ENCODE measurements at places on chromosomes 12 and 14. TPM values are rescaled to one million over a fixed set of nuclear protein-coding genes. Genes with fewer than 3 reads are reported as not detected.

- DNase-seq: no peak
- peaks cover 29% of the 10 kb centered on the region for H3K4me1 ChIP-seq
- H3K27me3 ChIP-seq: no peaks in the 10 kb centered on the region
- H3K36me3 ChIP-seq: no peaks in the 10 kb centered on the region
Observed at GRCh38 chr14:68682166-68683103, 110.4 kb downstream of the ZFP36L1 start.

The MAP1LC3B2 gene
- total RNA-seq: 0.84 TPM

The KCNH3 gene
- 29.2 TPM for total RNA-seq

DNA sequence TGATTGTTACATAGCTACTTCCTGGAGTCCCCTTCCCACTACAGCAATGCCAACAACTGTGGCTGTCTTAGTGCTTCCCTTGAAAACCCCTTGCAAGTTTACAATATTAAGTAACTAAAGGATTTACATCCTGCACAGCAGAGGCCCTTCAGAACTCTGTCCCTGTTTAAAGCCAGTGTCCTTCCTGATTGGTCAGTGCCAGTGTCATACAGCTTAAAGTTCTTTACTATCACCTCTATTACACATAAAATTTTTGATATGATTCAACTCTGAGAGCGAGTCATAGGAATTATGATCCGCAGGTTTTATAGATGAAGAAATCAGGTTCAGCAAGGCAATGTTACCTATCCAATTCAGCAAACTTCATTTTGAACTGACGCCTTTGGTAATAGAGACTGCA is 91.4 kb upstream of the ALX1 start:
- no peaks in the 10 kb centered on the region for H3K27me3 ChIP-seq
- H3K4me1 ChIP-seq: no peaks in the 10 kb centered on the region
- no peak overlapping the region for H3K4me3 ChIP-seq
- H3K27ac ChIP-seq: peak overlapping the region; percentile 12
- no peak for DNase-seq
- H3K36me3 ChIP-seq: no peaks in the 10 kb centered on the region

DNA sequence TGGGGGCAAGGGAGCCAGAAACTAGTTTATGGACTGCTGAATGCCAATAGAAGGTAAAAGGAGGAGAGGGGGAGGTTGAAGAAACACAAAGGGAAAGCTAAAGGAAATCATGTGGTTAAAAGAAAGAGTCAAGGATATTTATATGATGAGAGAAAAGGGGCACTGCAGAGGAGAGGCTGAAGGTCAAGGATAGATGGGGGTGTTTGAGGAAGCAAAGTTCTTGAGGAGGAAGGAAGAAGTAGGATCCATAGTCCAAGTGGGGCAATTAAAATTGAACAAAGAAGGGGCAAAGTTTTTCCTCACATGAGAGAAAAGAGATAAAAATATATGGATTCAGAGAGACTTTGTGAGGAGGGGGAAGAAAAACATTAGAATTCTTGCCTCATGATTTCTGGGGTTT is 10.1 kb upstream of the DBX2 start:
- H3K27ac ChIP-seq: no peak overlapping the region
- H3K4me3 ChIP-seq: no peak overlapping the region
- DNase-seq: no peak
- H3K36me3 ChIP-seq: no peaks in the 10 kb centered on the region
- H3K4me1 ChIP-seq: no peaks in the 10 kb centered on the region

DNA sequence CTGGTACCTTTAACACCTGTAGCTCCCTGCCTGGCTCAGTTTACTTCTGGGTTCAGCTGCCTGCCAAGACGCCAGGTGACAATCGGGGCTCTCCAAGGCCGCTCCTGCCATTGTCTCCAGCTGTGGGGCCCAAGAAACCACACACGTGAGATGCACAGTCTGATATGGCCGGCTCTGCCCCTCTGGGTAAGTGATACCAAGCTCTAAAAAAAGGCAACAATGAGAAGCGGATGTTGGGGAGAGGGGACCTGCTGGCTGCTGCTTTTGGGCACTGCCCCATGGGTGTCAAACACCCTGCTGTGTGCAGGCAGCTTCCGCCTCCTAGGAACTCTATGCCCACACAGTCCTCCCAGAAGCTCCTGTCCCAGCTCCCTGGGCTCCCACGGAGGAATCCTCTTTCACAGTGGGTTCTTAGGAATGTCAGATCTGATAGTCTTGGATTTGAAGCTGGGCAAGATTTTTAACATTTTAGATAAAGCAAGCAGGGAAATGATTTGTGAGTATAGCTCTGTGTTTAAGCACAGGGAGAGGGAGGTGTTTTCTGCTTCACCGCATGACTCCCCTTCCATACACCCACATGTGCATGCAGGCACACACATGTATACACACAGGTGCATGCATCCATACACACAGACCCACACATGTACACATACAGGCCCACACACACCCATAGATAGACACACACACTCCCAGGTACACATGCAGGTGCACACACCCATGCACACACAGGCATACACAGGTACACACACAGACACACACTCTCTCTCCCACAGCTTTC is 1135.8 kb downstream of the BCL11B start:
- peaks cover 32% of the 10 kb centered on the region for H3K4me1 ChIP-seq
- no peak overlapping the region for H3K4me3 ChIP-seq
- DNase-seq: no peak

- H3K4me1 ChIP-seq: peaks cover 26% of the 10 kb centered on the region
- H3K36me3 ChIP-seq: no peaks in the 10 kb centered on the region
- no peaks in the 10 kb centered on the region for H3K27me3 ChIP-seq
- DNase-seq: no peak
- H3K4me3 ChIP-seq: peak overlapping the region; percentile 94
- H3K27ac ChIP-seq: peak overlapping the region; percentile 91
Observed at GRCh38 chr14:21536418-21537089, 10.4 kb upstream of the SALL2 start.

DNA sequence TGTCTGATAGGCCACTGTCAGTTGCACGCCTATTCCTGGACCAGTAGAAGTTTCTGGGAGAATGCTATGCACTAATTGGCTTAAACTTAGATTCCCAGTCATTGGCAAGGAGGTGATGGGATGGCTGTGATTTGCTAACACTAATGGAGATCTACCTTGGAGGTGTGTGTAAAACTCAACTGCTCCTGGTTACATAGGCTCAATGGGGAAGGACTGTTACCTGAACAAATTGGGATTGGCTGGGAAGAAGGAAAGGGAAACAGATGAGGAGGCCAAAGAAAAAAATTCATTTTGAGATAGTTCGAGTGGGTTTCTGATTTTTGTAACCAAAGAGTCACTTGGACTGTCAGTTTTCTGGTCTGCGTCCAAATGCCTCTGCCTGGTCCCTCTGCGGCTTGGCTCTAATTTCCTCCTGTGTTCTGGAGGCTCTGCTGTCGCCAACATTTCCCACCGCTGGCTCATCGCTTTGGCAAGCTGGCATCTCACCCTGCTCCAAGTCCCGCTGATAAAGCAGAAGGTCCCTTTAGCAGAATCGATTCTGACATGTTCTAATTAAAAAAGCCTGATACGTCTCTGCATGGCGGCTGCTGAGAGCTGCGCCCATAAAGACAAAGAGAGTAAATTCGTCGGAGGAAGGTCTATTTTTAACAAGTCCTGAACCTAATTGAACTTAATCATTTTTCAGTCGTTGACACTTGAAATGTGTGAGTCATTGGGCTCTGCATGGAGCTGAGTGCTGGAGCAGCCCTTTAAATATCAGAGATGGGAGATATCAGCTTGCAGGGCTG is 2.0 kb upstream of the CCDC63 start:
- no peak overlapping the region for H3K27ac ChIP-seq
- H3K4me3 ChIP-seq: no peak overlapping the region
- no peaks in the 10 kb centered on the region for H3K36me3 ChIP-seq
- no peak for DNase-seq
- peaks cover 55% of the 10 kb centered on the region for H3K27me3 ChIP-seq

- DNase-seq: no peak
- no peaks in the 10 kb centered on the region for H3K27me3 ChIP-seq
- peaks cover 3% of the 10 kb centered on the region for H3K36me3 ChIP-seq
- H3K4me1 ChIP-seq: peaks cover 3% of the 10 kb centered on the region
Observed at GRCh38 chr14:34930591-34931091, 52.2 kb upstream of the SRP54 start.

The BDKRB1 gene
- total RNA-seq: not detected

- H3K4me1 ChIP-seq: peaks cover 14% of the 10 kb centered on the region
- H3K27me3 ChIP-seq: peaks cover 4% of the 10 kb centered on the region
- H3K36me3 ChIP-seq: peaks cover 10% of the 10 kb centered on the region
- no peak for DNase-seq
- H3K27ac ChIP-seq: peak overlapping the region; percentile 25
- peak overlapping the region; percentile 71 for H3K4me3 ChIP-seq
Observed at GRCh38 chr12:54392485-54393206, 8.1 kb upstream of the ZNF385A start.

DNA sequence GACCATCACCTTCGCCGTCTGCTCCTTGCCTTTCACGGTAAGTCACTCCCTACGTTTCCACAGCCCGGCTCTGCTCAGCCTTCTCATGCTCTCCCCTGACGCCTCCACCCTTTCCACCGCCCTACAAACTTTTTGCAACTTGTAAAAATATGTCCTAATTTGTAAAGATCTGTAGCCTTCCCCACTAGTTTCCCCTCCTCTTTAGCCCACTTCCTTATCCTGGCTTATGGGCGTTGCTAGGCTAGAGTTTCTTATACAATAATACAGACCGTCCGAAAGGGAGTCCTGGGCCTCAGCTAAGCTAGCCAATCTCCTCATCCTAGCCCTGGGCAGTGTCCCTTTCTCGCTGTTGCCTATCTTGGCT is 1.2 kb downstream of the PTGER2 start:
- no peaks in the 10 kb centered on the region for H3K36me3 ChIP-seq
- H3K4me3 ChIP-seq: peak overlapping the region; percentile 78
- no peak overlapping the region for H3K27ac ChIP-seq

GRCh38 chr12:109560867-109561710 is 12.2 kb downstream of the MMAB start:
- H3K4me1 ChIP-seq: no peaks in the 10 kb centered on the region
- H3K27me3 ChIP-seq: no peaks in the 10 kb centered on the region
- no peak for DNase-seq
- H3K27ac ChIP-seq: no peak overlapping the region
- peaks cover 3% of the 10 kb centered on the region for H3K36me3 ChIP-seq
- H3K4me3 ChIP-seq: no peak overlapping the region

DNA sequence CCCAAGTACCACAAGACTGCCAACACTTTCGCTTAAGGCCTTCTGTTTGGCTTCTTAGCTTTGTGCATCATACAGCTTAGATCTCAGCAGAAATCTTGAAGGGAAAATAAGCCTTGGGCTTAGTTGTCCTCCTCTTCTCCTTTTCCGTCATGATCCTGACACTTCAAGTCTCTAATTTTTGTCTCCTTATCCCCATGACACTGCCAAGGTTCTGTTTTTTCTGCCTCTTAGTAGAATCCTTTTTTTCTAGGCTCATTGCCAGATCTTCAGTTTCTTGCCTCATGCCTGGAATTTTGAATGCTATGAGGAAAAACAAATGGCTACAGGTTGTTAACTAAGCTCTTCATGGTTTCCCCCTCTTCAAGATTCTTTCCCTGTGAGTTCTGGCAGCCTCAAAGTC is 450.4 kb downstream of the LRFN5 start:
- H3K4me1 ChIP-seq: no peaks in the 10 kb centered on the region
- no peaks in the 10 kb centered on the region for H3K27me3 ChIP-seq
- H3K36me3 ChIP-seq: no peaks in the 10 kb centered on the region
- no peak overlapping the region for H3K27ac ChIP-seq
- no peak for DNase-seq

GRCh38 chr12:116708826-116709756 is 28.8 kb downstream of the SPRING1 start:
- peaks cover 8% of the 10 kb centered on the region for H3K36me3 ChIP-seq
- DNase-seq: no peak
- H3K27me3 ChIP-seq: peaks cover 16% of the 10 kb centered on the region
- peaks cover 17% of the 10 kb centered on the region for H3K4me1 ChIP-seq
- H3K4me3 ChIP-seq: no peak overlapping the region

The TNFAIP2 gene
- 17.8 TPM for total RNA-seq

The BCL7A gene
- total RNA-seq: 43.7 TPM

The SIX6 gene
- total RNA-seq: not detected

DNA sequence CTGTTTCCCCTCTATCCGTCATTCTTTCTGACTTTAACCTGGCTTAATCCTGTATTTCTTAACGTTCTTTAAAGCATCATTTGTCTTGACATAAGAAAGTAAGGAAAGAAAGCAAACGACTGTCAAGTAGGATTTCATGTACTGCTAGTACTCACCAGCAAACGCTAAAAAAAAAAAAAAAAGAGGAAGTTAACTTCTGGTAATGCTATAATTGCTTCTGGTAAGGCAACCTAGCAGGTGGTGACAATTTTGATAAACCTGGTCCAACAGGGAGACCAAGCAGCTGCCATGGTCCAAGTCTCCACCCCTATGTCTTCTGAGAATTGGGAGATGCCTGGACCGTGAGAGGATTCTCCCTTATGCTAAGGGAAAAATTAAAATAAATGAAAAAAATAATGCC is 306.6 kb downstream of the DAD1 start:
- DNase-seq: no peak
- H3K27me3 ChIP-seq: no peaks in the 10 kb centered on the region
- H3K4me1 ChIP-seq: peaks cover 3% of the 10 kb centered on the region

- H3K4me1 ChIP-seq: peaks cover 23% of the 10 kb centered on the region
- DNase-seq: no peak
- H3K27me3 ChIP-seq: no peaks in the 10 kb centered on the region
- H3K36me3 ChIP-seq: peaks cover 1% of the 10 kb centered on the region
Observed at GRCh38 chr14:95263527-95264231, 56.0 kb downstream of the CLMN start.

The ARHGDIB gene
- total RNA-seq: 0.79 TPM

DNA sequence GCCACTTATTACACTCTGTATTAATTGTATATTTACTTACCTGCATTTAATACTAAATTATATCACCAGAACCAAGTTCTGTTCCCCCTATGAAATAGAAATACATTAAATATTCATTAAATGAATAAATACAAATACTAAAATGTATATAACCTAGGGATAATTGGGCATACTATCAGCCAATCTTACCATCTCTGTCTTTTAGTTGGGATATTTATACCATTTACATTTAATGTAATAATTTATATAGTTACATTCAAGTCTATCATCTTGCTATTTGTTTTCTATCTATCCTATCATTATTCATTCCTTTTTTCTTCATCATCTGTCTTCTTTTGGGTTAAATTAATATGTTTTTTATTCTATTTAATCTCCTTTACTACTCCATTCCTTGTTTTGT is 4.1 kb upstream of the ADAMTS20 start:
- no peaks in the 10 kb centered on the region for H3K36me3 ChIP-seq
- peaks cover 5% of the 10 kb centered on the region for H3K4me1 ChIP-seq
- peaks cover 34% of the 10 kb centered on the region for H3K27me3 ChIP-seq
- no peak overlapping the region for H3K4me3 ChIP-seq

GRCh38 chr12:66047411-66048021 is 83.0 kb downstream of the LLPH start:
- no peak overlapping the region for H3K4me3 ChIP-seq
- no peaks in the 10 kb centered on the region for H3K36me3 ChIP-seq
- peaks cover 6% of the 10 kb centered on the region for H3K4me1 ChIP-seq
- H3K27me3 ChIP-seq: peaks cover 47% of the 10 kb centered on the region
- no peak for DNase-seq
- no peak overlapping the region for H3K27ac ChIP-seq

The SUOX gene
- 45.6 TPM for total RNA-seq

The A2M gene
- 2.0 TPM for total RNA-seq

The PAH gene
- total RNA-seq: 17.4 TPM
